ENCODE measurements at places on chromosomes 5 and 9.
A peak's percentile ranks its signal among the peaks of the same experiment; 100 is the strongest.

- peak; percentile 75 for DNase-seq
Observed at GRCh38 chr5:122192497-122193496, 63.5 kb downstream of the ZNF474 start.

DNA sequence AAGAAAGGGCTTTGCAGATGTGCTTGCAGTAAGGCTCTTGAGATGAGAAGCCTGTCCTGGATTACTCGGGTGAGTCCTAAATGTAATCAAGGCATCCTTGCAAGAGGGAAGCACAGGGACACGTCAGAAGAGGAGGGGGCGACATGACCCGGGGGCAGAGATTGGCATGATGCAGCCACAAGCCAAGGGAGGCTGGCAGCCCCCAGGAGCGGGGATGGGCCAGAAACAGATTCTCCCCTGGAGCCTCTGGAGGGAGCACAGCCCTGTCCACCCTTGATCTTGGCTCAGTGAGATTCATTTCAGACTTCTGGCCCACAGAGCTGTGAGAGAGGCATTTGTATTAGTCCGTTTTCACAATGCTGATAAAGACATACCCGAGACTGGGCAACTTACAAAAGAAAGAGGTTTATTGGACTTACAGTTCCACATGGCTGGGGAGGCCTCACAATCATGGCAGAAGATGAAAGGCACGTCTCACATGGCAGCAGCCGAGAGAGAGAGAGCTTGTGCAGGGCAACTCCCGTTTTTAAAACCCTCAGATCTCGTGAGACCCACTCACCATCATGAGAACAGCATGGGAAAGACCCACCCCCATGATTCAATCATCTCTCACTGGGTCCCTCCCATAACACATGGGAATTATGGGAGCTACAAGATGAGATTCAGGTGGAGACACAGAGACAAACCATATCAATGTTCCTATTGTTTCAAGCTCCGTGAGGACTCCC, 76.1 kb downstream of the ADAMTS2 start:
- no peak for DNase-seq

- no peak for DNase-seq
Observed at GRCh38 chr5:111385051-111385450, 127.3 kb downstream of the STARD4 start.

- peak; percentile 75 for DNase-seq
Observed at GRCh38 chr9:132169672-132170392, 8.0 kb downstream of the NTNG2 start.

DNA sequence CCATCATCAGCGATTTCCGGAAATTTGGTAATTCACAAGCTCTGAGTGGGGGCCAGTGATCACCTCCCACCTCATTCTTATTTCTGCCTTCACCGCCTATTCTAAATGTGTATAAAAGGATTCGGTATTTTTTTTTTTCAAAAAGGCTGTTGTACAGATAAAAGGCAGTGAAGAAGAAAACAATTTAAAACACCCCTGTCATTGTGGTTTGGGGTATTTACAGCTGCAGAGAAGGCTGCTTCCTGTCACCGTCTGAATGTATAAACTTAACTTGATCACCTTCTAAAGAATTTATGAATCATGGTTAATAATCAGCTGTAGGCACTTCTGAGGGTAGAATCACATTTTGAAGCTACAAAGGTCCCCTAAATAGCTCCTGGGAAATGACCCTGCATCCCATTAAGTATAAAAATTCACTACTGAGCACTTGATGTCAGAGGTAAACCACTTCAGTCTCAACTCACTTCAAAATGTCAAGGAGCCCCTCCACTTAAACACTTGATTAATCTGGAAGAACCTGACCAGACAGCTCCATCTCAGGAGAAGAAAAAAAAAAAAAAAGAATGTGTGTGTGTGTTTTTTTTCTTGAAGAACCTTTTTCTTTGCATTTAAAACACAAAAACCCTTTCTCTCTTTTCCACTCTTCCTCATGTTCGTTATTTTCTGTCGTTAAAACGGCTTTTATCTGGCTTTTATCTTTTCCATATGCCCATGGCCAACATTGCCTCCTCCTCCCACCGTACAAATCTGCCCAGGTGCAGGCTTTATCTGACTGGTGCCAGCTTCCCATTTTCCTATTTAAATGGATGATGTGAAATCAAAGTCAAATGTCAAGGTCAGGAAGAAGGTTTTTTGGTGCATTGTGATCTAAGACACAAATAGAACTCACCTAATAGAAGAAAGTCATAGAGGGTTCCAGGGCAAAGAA, 291.2 kb downstream of the IRX1 start:
- DNase-seq: no peak

DNA sequence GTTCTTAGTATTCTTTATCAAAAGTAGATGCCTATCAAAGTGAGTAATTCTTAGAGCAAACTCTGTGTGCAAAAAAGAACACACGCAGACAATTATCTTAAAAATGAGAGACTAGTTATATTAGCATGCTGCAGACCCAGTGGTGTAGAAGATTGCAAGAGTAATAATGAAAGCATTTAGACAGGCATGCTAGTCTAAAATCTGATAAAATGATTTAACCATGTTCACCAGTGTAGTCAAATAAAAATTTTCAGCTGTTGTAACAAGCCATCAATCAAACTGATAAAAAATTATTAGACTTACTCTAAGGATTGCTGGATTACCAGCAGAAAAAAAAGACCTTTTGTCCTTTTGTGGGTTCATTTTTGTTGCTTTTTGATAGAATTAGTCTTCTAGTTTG, 241.9 kb upstream of the TLE4 start:
- DNase-seq: no peak

GRCh38 chr5:127702926-127703561, at the start of gene CCDC192:
Gene CCDC192 (plus strand): TSS chr5:127703391. CDS start chr5:127703446, 55 bp downstream.
- peak; percentile 46 for DNase-seq

DNA sequence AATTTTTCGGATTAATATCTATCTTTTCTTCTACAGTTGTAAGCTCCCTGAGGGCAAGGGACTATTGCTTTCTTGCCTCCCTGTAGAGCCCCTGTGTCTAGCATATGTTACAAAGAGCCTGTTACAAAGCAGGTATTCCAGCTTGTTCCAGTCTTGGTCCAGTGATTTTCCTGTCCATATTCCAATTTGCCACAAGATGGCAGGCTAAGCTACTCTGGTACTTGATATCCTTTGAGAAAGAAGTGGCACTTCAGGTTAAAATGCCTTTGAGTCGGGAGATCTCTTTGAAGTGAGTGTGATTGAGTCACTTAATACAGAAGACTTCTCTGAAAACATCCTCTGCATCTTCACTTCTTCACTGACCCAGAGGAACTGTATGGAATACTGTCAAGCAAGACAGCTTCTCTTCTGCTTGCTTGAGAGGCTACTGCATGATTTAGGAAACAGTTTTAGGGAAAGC, 24.5 kb downstream of the CAVIN4 start:
- peak; percentile 93 for DNase-seq

- DNase-seq: no peak
Observed at GRCh38 chr9:136016572-136017288, 55.6 kb upstream of the UBAC1 start.

- no peak for DNase-seq
Observed at GRCh38 chr9:89994988-89995613, 390.3 kb downstream of the GADD45G start.

- DNase-seq: peak; percentile 39
Observed at GRCh38 chr9:84781458-84781857, 111.9 kb downstream of the NTRK2 start.

DNA sequence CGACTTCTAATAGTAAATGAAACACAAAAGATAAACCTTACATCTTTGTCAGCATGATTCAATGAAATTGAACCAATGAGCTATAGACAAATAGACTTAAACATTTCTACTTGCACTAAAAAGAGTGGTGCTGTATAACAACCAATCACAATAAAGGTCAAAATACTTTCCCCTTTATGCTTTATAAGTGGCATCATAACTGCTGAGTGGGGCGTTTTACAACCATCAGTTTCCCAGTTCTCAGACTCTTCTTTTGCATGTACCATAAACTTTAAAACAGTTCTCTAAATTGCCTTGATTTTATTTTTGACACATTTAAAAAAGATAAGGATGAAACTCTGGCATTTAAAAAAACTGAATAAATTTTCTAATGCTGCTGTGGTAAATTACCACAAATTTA, 356.2 kb downstream of the NNT start:
- DNase-seq: no peak

GRCh38 chr5:57231607-57232006, 57.7 kb downstream of the GPBP1 start:
- DNase-seq: no peak

- DNase-seq: no peak
Observed at GRCh38 chr9:3032898-3033297, 189.0 kb upstream of the PUM3 start.

DNA sequence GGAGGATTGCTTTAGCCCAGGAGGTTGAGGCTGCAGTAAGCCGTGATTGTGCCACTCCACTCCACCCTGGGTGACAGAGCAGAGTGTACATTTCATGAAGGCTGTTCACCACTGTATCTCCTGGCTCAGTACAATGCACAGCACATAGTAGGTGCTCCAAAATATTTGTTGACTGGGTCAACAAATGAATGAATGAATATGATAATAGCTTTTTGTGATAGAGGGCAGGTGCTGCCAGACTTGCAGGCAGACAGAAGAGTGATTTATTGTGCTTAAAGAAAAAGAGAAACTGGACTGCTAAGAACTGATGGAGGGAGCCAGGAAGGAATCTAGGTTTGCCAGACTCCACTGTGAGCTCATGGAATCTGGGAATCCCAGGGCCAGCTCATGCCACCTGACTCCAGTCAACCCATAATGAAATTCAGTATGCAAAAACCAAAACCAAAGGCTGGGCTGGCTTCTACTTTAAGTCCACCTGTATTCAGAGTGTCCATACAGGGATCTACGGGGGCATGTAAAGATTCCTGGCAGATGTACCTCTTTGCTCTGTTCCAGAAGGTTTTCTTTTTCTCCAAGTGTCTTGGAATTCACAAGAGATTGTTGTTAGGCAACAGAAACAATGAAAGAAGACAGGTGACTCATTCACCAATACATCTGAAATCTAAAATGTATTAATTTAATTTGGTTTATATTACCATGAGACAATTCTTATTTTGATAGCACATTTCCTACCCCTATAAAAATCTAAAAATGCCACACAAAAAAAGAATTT, 15.5 kb upstream of the CTNNA1 start:
- DNase-seq: no peak

Data from mesendoderm (in vitro differentiated cells).